ENCODE measurements at places on chromosomes 12 and 14. TPM values are rescaled to one million over a fixed set of nuclear protein-coding genes. Genes with fewer than 3 reads are reported as not detected.

LGR5 gene
- total RNA-seq: under 0.01 TPM

NYNRIN gene
- 9.6 TPM for total RNA-seq

PRPF40B gene
- total RNA-seq: 9.4 TPM

CCDC177 gene
- not detected for total RNA-seq

IL31 gene
- not detected for total RNA-seq

MYF5 gene
- not detected for total RNA-seq

LMNTD1 gene
- total RNA-seq: 0.30 TPM

C12orf54 gene
- not detected for total RNA-seq

APAF1 gene
- total RNA-seq: 16.5 TPM

ST8SIA1 gene
- total RNA-seq: 0.89 TPM

CMTM5 gene
- total RNA-seq: 0.89 TPM

SLC5A8 gene
- total RNA-seq: not detected

PROX2 gene
- not detected for total RNA-seq

KRT84 gene
- not detected for total RNA-seq

SH2B3 gene
- 29.4 TPM for total RNA-seq

TMEM63C gene
- total RNA-seq: not detected

USP44 gene
- total RNA-seq: 0.50 TPM

LBHD2 gene
- not detected for total RNA-seq

SLC2A14 gene
- not detected for total RNA-seq

TAS2R20 gene
- total RNA-seq: under 0.01 TPM

GLI1 gene
- total RNA-seq: 1.5 TPM

GLIPR1L1 gene
- total RNA-seq: not detected

NKX2-1 gene
- total RNA-seq: not detected

NTF3 gene
- 2.2 TPM for total RNA-seq

TAS2R42 gene
- not detected for total RNA-seq

MMP19 gene
- total RNA-seq: 12.6 TPM

MDGA2 gene
- total RNA-seq: under 0.01 TPM

DTX1 gene
- total RNA-seq: not detected
